ENCODE measurements at places on chromosomes 16 and 17. TPM values are rescaled to one million over a fixed set of nuclear protein-coding genes. Genes with fewer than 3 reads are reported as not detected.

DNA sequence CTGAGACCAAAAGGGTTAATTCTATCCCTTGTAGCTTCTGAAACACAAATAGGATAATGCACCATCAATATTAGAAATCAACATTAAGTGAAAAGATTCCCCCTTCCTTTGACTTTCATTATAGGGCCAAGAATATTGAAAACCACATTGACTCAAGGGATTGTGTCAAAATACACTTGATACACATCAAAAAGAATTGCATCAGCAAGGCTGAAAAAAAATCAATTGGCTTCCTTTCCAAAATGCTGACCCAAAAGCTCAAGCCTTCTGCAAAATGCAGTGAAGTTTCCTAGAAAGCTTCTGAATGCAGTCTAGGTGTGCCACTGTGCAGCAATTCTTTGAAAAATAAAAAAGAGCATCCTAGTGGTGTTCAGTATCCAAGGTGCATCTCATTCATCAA lies 674.4 kb downstream of the TOX3 start:
- no peak for DNase-seq

GRCh38 chr17:39357986-39358385 lies 43.4 kb downstream of the FBXL20 start:
- no peak for DNase-seq

DNA sequence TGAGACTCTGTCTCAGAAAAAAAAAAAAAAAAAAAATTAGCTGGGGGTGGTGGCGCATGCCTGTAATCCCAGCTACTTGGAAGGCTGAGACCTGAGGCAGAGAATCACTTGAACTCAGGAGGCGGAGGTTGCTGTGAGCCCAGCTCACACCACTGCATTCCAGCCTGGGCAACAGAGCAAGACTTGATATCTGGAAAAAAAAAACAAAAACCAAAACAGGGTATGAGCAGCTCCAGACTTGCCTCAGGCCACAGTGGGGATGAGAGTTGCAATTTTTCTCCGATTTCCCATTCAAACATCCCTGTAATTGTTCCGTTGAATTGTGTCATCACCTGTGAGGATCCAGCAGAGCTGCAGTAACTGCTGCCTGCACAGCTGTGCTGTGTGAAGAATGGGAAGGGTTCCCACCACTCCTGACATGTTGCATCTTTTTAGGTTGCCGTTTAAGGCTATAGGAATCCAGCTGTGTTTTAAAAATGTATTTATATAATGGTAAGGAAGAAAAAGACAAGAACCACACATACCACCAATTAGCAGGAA lies 150.0 kb downstream of the VPS53 start:
- DNase-seq, result no peak

Gene OR1F1
- total RNA-seq, result not detected

Gene CACNG5
- not detected for total RNA-seq

GRCh38 chr16:10590342-10590741 lies 9.9 kb upstream of the EMP2 start:
- no peak for DNase-seq

GRCh38 chr16:85428168-85428898 lies 184.8 kb upstream of the GSE1 start:
- no peak for DNase-seq

- no peak for DNase-seq
Observed at GRCh38 chr16:84291226-84291625, 3.5 kb upstream of the WFDC1 start.

Gene RPL38
- 387 TPM for total RNA-seq

DNA sequence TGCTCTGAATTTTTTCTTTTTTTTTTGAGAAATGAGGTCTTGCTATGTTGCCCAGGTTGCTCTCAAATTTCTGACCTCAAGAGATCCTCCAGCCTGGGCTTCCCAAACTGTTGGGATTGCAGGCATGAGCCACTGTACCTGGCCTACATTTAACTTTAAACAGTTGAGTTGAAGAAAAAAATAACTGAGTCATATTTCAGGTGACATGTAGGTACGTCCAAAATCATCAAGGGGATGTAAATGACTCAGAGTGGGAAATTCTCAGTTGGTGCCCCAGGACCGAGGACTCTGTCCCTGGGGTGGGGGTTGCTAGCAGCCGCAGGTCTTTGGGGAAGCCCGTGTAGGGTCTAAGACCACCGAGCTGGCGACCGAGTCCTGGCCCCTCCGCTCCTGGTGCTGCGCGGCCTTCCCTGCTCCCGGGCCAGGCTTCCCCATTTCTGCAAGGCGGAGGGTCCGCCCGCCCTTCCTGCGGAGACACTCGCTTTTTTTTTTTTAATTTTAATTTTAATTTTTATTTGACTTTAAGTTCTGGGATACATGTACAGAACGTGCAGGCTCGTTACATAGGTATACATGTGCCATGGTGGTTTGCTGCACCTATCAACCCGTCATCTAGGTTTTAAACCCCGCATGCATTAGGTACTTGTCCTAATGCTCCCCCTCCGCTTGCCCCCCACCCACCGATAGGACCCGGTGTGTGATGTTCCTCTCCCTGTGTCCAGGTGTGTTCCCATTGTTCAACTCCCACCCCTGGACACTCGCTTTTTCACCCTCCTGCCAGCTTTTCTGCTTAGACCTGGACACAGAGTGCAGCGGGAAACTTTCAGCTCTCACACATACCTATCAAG lies 12.7 kb upstream of the N4BP1 start:
- no peak for DNase-seq

- no peak for DNase-seq
Observed at GRCh38 chr16:66468321-66468965, 41.3 kb downstream of the BEAN1 start.

- no peak for DNase-seq
Observed at GRCh38 chr17:33389504-33390135, 96.5 kb upstream of the ASIC2 start.

- no peak for DNase-seq
Observed at GRCh38 chr16:50709061-50709684, 15.8 kb downstream of the NOD2 start.

DNA sequence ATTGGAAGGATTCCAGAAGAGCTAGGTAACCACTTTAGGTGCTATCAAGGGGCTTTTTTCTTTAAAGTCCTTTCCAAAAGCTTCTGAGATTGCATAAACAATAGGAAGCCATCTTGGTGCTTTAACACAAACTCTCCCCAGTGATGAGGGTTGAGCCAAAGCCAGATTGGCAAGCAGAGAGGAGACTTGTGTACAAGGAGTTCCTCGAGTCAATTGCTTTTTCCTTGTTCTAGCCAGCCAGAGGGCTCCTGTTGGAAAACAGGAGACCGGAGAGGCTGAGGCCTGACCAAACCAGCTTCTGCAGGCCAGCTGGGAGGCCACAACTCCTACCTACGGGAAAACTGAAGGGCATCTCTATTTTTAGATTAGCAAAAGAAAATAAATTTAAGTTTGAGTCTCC lies 46.5 kb downstream of the MAPT start:
- DNase-seq, result no peak

- DNase-seq, result no peak
Observed at GRCh38 chr16:68000450-68000849, 1.2 kb upstream of the DPEP2 start.

GRCh38 chr17:16920628-16921020 lies 51.3 kb downstream of the TNFRSF13B start:
- peak; percentile 15 for DNase-seq

Gene TRPV3
- total RNA-seq, result 0.36 TPM

DNA sequence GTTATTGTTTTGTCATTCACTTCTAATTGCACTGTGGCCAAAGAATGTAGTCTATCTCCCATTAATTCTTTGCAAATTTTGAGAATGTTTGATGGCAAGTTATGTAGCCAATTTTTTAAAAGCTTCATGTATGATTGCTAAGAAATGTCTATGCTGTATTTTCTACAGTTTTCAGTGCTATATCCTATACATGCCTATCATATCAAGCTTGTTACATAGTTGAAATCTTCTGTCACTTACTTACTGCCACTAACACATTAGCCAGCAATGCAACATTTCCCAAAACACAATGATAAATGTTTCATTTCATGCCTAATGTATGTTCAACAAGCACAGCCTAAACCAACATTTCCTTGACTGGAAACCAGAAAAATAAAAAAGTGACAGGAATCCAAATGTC lies 292.4 kb upstream of the AXIN2 start:
- DNase-seq, result no peak

- no peak for DNase-seq
Observed at GRCh38 chr16:78179666-78180065, 80.2 kb downstream of the WWOX start.

GRCh38 chr17:12605222-12605621 lies 60.5 kb upstream of the MYOCD start:
- DNase-seq, result no peak

GRCh38 chr17:44604768-44605485 lies 47.6 kb downstream of the FZD2 start:
- no peak for DNase-seq

- no peak for DNase-seq
Observed at GRCh38 chr16:75219838-75220237, 1.1 kb downstream of the CTRB1 start.

DNA sequence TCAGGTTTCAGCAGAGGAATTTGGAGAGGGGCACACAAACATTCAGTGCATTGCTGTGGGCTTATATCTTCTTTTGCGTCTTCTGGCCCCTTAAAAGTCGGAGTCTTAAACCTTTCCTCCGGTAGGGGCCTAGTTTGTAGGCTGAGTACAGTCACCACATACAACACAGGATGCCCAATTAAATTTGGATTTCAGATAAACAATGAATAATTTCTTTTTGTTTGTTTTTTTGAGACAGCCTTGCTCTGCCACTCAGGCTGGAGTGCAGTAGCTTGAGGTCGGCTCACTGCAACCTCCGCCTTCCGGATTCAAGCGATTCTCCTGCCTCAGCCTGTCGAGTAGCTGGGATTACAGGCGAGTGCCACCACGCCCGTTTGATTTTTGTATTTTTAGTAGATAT lies 26.7 kb upstream of the ADORA2B start:
- DNase-seq, result no peak

GRCh38 chr16:70465999-70466804 lies 11.8 kb downstream of the FCSK start:
- no peak for DNase-seq

Gene UNC13D
- total RNA-seq, result 3.2 TPM

Gene MT1A
- 477 TPM for total RNA-seq

Gene EVPLL
- not detected for total RNA-seq

Gene AOC2
- 6.5 TPM for total RNA-seq

GRCh38 chr17:27760069-27760885 lies 40.1 kb downstream of the NOS2 start:
- DNase-seq, result peak; percentile 62

GRCh38 chr16:29815032-29815721 lies 775 bp upstream of the PAGR1 start:
- no peak for DNase-seq

Gene SPATA32
- total RNA-seq, result 0.65 TPM

DNA sequence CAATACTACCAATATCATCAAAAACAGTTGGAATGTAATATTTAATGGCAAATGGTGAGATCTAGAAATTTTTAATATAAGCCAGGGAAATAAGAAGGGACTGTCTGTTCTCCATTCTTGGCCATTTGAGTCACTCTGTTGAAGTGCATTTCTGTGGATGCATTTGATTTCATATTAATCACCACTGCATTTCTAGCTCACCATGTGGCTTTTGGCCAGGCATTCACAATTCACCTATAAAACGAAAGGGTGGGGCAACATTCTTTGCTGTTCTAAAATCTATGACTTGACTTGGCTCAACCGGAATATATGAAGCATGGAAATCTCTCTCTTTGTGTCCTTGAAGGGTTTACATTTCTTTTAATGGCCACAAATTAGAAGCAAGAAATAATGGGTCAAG lies 483.0 kb downstream of the SLC39A11 start:
- no peak for DNase-seq

DNA sequence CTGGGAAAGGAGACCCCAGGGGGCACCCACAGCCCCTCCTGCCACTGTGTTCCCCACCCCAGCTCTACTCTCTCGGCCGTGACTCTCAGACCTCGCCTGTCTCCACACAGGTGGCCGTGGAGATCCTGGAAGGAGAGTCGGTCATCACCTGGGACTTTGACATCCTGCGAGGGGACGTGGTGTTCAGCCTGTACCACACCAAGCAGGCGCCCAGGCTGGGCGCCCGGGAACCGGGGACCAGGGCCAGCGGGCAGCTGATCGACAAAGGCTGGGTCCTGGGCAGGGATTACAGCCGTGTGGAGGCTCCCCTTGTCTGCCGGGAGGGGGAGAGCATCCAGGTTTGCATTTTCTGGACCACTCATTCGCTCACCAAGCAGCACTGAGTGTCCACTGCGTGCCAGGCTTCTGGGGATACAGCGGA lies 25.4 kb downstream of the NAGPA start:
- no peak for DNase-seq

Data from omental fat pad (tissue), 4 donors.